ENCODE measurements at places on chromosomes 2 and 18.
A peak's percentile ranks its signal among the peaks of the same experiment; 100 is the strongest.

GRCh38 chr2:224666951-224667553 lies 49.1 kb downstream of the CCDC195 start:
- no peak for DNase-seq

- DNase-seq: no peak
Observed at GRCh38 chr2:69017080-69017479, 4.1 kb downstream of the ANTXR1 start.

GRCh38 chr2:23426263-23426905 lies 41.4 kb downstream of the KLHL29 start:
- DNase-seq: no peak

- DNase-seq: peak; percentile 94
Observed at GRCh38 chr2:64945973-64946768, 43.0 kb upstream of the SLC1A4 start.

DNA sequence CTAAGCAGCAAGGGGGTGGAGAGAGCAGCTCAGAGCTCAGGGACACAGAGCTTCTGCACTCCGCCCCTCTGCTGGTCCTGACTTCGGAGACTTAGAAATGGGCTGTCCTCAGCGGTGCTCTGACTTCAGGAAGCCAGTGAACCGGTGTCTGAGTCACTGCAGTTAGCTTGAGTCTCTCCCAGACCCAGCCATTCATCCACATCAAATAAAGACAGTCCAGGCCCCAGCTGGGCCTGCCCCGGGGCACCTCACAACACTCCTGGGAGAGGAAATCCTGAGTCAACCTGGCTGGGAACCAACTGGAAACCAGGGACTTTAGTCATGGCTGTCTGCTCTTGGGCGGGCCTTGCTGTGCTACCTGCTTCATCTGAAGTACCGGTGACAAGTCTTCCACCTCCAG lies 5.4 kb upstream of the ITGB6 start:
- no peak for DNase-seq

DNA sequence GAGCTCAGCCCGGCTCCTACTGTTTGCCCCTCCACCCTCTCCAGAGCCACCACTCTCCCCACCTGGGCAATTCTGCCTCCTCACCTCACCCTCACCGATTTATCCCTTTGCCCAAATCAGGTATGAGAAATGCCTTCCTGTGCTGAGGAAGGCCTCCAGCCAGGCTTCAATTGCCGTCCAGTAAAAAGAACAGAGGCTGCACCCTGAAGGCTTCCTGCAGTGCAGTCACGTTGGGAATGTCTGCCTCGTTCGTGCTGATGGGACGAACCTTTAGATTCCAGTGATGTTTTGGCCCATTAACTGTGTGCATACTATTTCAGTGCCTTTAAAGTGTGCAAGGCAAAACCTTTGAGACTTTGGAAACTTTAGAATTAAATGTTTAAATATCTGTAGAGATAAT lies 34.2 kb downstream of the ATP6V1C2 start:
- DNase-seq: no peak

DNA sequence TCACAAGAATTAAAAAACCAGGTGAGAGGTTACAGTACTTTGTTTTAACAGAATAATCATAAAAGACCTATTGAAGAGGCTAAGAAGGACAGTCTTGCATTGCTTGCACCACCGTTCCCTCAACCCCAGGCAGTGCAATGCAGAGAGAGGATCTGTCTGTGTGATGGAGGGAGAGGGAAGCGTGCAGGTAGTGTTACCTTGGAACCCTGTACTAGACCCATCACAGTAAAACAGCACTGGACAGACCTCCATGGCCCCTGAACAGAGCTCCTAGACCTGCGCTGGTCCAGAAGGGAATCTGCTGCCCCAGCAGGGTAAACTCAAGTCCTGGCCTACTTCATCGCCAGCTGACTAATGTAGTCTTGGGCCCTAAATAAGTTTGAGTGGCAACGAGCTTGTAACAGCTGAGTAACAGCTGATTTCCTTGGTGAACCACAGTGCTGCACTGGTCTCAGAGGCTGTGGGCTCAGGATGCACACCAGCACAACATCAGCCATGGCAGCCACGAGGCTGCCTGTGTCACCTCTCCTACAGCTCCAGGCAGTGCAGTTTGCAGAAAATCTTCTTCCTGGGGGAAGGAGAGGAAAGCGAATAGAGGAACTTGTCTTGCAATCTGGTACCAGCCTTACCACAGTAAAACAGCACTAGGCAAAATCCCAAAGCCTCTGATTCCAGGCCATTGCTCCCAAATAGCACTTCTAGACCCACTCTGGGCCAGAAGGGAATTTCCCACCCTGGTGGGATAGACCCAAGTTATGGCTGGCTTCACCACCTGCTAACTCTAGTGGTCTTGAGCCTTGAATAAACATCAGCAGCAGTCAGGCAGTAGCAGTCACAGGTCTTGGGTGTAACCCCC lies 417.2 kb downstream of the CDH7 start:
- no peak for DNase-seq

GRCh38 chr18:79030680-79031079 lies 38.5 kb upstream of the ATP9B start:
- no peak for DNase-seq

Data from MV-4-11 (cell line).